ENCODE measurements at places on chromosomes 11 and 22.
A peak's percentile ranks its signal among the peaks of the same experiment; 100 is the strongest.

DNA sequence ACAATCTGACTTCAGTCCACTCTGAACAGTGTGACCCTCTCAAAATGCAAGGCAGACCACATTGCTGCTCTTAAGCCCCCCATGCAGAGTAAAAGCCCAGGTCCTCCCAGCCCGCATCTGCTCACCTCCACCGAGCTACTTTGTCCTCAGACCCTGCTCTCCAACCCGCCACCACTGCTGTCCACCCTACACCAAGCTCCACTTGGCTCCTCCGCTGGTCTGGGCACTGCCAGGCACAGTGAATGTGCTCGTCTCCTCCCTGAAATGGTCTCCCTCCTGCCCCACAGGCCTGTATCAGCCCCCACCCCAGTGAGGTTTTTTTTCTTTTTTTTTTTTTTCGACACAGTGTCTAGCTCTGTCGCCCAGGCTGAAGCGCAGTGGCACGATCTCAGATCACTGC is 67.4 kb upstream of the ARFGAP3 start:
- DNase-seq = no peak

DNA sequence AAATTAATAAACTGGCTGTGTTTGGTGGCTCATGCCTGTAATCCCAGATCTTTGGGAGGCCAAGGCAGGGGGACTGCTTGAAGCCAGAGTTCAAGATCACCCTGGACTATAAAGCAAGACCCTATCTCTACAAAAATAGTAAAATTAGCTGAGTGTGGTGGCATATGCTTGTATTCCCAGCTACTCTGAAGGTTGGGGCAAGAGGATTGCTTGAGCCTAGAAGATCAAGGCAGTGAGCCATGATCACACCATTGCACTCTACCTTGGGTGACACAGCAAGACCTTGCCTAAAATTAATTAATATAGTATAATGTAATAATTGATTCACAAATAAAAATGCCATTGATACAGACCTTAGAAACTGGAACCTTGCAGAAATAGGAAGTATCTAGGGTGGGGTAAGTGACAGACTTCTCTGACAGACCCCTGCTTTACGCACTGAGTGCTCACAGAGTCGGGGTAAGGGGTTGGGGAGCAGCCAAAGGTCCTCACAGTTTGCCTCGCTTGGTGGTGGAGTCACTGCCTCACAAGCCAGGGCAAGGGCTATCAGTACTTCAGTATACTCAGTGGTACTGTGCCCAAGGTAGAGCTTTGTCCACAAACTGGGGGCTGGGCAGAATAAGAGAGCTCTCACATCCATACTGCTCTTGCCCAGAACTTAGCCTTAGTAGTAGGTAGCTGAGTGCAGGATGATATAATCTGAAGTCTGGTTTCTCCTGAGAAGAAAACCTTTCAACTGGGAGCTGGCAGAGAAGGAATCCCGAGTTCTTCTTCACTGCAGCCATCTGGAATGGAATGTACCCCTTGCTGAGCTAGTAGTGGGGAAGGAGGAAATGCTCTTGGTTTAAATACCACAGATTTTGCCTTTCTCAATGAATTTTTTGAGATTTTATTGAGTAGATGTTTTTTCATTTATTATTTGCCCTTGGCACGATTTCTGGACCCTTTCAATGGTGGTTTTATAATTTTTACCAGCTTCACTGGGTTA is 65.5 kb downstream of the EMSY start:
- DNase-seq = no peak

DNA sequence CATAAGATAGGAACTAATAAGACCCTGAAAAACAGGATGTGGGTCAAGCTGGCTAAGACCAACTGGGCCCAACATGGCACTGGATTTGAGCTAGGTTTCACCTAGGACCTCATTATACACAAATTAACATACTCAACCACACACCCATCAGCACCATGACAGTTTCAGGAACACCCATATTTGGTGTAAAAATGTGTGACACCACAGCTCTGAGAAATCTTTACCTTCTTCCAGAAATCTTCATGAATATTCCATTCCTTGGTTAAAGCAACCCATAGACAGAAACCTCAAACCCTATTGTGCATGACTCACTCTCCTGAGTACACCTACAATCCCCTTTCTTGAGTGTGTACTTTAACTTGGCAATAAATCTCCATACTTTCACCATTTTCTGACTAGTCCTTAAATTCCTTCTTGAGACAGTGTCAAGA is 378.8 kb downstream of the DYNC2H1 start:
- DNase-seq = peak; percentile 7

DNA sequence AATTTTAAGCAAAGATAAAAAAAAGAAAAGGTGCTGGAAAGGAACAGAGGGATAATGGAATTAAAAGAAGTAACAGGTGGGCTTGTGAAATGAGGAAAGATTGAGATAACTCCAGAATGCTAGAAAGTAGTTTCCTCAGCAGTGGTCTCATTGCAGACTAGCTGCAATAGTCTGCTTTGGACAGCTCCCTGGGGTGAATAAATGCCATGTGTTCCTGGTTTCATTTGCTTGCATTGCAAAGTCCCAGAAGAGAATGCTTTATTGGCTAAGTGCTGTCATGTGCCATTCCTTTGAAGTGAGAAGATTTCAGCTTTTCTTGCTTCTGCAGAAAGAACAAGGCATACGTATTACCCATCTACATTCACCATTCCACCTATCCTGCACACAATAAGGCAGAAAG is 478.8 kb upstream of the RAG2 start:
- no peak for DNase-seq

GRCh38 chr22:30188911-30189310 is 57.6 kb downstream of the LIF start:
- no peak for DNase-seq

- no peak for DNase-seq
Measured at GRCh38 chr22:25111579-25112517, 87.8 kb upstream of the CRYBB3 start.

DNA sequence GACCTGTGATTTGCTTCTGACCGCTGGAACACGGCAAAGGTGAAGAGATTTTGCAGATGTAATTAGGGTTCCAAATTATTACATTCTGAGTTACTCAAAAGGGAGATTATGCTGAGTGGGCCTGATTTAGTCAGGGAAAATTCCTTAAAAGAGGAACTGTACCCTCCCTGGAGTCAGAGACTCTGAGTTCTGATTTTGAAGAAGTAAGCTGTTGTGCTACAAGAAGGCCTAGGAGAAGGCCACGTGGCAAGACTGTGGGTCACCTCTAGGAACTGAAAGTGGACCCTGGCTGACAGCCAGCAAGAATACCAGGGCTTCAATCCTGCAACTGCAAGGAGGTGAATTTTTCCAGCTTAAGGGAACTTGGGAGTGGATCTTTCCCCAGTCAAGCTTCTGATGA is 45.3 kb downstream of the CHRDL2 start:
- no peak for DNase-seq

Data from activated T-cell treated with anti-CD3 and anti-CD28 coated beads, Interleukin-2, amount 50 U/mL, for 72 hours (primary cell).